ENCODE measurements at places on chromosomes 7 and 10.

- peak; percentile 68 for DNase-seq
Measured at GRCh38 chr7:86978808-86979506, 80.5 kb downstream of the ELAPOR2 start.

- DNase-seq = no peak
Measured at GRCh38 chr10:93390306-93391090, 91.6 kb downstream of the MYOF start.

DNA sequence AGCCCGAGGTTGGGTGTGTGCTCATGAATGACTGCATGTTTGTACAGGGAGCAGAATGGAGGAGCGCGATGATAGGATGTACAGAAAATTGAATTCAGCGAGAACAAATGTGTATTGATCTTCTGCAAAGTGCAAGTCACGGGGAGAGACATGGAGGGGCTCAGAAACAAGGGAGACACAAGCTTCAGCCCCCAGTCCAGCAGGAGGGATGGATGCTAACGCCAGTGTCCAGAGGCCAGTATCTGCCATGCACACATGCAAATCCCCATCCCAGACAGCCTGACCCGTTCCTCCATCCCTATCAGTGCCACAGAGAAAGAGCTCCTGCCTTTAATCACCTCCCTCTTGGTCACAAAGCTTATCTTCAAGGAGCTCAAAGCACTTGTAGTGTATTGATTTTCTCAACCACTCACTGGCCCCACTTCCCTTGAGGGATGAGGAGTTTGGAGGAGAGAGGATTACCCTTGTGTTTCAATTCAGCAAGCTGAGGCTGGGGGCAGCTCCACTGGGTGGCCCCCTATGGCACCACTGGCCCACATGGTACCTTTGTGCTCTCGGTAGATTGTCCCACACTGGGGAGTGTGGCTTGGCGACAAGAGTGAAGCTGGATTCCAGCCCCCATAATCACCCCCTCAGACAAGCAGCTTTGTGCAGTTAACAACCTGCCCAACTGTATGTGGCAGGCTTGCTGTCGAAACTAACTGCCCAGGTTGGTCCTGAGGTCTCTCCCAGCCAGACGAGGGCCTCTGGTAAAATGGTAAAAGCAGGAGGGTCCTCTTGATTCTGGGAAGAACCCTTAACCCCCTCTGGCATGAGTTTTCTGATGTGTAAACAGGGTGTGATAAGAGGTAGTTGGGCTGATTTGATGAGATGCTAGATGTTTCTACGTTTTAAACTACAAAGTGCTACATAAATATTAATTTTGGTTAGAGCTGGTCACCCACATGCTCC lies 151.6 kb upstream of the UNC5B start:
- DNase-seq = no peak

GRCh38 chr7:128878226-128879105 lies 15.8 kb downstream of the ATP6V1F start:
- no peak for DNase-seq

- DNase-seq = no peak
Measured at GRCh38 chr10:44849936-44850335, 61.2 kb upstream of the TMEM72 start.

DNA sequence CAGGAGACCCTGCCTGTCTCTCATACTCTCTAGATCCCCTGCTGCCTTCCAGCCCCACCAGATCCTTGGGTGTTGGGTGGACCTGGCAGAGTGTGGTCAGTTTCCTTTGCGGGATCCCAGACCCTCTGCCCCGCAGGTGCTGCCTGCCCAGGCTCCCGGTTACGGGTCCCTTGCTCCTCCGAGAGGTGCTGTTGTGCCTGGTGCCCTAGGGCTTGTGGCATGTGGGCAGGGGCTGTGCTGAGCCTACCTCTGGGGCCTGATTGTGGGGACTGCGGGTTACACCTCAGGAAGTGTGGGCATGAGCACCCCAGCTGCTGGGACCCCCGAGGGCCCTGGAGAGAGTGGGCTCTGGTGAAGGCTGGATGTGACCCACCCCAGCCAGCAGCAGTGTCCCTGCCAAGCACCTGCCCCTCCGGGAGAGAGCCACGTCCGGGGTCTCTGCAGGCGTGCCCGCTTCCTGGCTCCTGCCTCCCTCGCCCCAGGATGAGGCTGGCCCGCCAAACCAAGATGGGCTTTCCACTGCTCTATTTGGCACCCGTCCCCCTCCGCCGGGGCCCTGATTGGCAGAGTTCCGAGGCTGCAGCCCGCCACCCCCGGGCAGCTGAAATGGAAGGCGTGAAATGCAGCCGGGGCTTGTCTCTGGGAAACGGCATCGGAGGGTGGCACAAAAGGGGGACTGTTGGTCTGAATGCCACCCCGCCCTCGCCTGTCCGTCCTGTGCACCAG lies 17.0 kb downstream of the CLIP2 start:
- DNase-seq = no peak

DNA sequence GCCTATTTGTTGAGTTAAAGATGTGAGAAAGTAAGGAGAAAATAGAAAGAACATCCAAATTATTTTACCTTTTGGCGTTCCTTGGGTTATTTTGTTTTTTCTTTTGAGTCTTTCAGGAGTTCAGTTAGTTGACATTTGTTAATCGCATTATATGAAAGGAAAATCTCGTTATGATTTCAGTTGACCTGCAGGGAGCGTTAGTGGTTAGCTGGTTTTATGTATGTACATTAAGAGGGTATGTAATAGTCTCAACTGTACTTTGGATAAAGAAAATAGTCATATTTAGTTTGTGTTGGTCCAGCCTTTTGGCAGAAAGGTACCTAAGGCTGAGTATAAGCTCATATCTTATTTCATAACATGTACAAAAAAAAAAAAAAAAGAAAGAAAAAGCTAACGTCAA lies 4.0 kb downstream of the BMPER start:
- DNase-seq = no peak

GRCh38 chr10:88946965-88947590 lies 5.5 kb downstream of the ACTA2 start:
- DNase-seq = no peak

GRCh38 chr7:12670000-12670729 lies 17.3 kb upstream of the ARL4A start:
- DNase-seq = no peak

GRCh38 chr10:99487125-99487807 lies 45.5 kb upstream of the NKX2-3 start:
- DNase-seq = no peak

DNA sequence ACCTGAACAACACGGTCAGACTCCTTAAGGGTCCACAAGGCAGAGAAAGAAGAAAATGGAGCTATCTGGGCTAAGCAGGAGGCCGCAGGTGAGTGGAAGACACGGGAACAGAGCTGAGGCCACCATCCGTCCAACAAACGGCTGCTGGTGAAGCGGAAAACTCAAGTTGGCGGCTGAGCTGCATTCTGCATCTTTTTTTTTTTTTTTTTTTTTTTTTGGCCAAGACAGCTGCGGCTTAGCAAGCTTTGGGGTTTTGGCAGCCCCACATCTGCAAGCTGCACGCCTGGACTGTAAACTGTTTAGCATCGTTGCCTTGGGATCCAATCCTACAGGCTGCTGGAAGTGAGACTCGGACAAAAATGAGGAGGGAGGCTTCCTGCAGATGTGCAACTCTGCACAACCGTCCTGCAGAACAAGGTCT lies 37.4 kb downstream of the RGS10 start:
- DNase-seq = no peak

- DNase-seq = peak; percentile 78
Measured at GRCh38 chr10:67612577-67613537, 83.1 kb downstream of the CTNNA3 start.

DNA sequence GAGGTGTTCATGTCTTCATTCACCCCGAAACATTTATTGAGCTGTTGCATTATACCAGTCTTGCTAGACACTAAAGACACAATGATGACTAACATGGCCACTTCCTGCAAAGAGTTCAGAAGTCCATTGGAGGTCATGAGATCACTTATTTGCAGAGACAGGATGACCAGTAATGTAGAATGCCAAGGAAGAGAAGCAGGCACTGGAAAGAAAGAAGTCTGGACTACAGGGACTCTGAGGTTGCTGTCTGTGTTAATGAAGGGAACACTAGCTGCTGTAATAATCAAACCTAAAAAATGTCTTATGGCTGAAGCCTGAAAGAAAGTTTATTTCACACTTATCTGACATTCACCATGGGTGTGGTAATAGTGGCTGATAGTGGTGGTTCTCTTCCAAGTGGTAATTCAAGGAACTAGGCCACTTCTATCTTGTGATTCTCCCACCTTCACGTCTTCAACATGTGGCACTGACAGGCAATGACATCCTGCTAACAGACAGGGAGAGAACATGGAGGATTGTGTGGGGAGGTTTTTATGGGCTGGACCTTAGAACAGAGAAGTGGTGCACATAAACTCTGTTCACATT lies 89.2 kb upstream of the MKLN1 start:
- DNase-seq = peak; percentile 44

- no peak for DNase-seq
Measured at GRCh38 chr7:18123508-18124239, 96.0 kb upstream of the PRPS1L1 start.
